ENCODE measurements at places on chromosomes 4 and X.

DNA sequence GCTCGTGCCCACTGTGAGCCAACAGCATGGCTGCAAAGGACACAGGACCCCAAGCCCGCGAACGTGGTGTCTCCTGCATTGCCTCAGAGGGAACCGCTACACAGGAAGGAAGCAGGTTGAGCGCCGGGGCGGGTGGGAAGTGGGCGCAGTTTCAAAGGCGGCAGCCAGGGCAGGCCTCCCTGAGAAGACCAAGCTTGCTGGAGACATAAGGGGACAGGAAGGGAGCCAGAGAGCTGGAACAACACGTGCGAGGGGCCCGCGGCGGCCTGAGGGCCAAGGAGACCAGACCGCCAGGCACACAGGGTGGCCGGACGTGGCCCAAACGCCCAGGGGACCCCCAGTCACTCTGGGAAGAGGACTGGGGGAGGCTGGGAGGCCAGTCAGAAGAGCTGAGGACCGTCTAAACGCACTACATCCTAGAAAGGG, 32.0 kb downstream of the CTBP1 start:
- no peak for DNase-seq

DNA sequence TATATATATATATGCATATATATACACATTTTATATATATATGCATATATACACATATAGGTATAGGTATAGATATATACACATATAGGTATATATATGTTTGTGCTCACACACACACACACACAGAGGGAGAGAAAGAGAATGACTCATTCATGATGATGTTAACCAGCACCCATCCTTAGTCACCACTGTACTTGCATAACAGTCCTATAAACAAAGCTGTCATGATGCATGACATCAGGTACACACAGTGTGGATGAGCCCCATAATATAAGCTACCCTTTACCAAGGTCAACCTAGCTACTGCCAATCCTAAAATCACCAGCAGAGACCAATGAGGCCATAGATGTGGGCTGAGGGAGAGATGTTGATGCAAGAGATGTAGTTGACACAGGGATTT, 1408.0 kb downstream of the RAPGEF2 start:
- no peak for DNase-seq

GRCh38 chr4:124307143-124307542, 405.4 kb downstream of the ANKRD50 start:
- no peak for DNase-seq

- no peak for DNase-seq
Measured at GRCh38 chrX:134075894-134076718, 90.7 kb upstream of the GPC3 start.

GRCh38 chr4:103050736-103051436, 25.7 kb downstream of the SLC9B2 start:
- DNase-seq: no peak

- no peak for DNase-seq
Measured at GRCh38 chrX:69014200-69014599, 151.1 kb downstream of the PJA1 start.

DNA sequence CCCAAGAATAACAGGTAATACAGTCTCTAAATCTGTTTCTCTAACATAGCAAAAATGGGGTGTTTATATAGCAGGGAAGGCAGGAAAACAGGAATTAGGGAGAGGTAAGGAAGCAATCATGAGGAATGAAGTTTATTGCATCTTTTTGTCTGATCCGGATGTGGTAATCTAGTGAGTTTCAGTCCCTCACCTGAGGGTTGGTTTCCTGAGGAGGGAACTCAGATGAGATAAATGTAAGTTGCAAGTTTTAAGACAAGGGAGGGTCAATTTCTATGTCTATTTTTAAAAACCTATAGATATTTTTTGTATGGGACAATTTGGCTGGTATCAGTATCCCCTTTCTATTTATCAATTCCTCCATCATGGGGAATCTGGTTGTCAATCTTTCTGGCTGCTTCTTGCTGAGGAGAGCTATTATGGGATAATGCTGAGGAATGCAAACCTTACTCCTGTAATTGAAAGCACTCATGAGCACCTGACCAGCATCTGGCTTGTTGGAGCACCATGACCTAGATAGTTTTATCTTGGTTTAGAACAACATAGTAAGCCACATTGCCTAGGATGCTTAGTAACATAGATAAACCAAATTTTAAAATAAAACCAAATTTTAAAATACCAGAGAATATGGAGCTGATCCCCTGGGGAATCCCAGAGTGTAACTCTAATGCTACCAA, 130.1 kb downstream of the ADAM29 start:
- DNase-seq: no peak

DNA sequence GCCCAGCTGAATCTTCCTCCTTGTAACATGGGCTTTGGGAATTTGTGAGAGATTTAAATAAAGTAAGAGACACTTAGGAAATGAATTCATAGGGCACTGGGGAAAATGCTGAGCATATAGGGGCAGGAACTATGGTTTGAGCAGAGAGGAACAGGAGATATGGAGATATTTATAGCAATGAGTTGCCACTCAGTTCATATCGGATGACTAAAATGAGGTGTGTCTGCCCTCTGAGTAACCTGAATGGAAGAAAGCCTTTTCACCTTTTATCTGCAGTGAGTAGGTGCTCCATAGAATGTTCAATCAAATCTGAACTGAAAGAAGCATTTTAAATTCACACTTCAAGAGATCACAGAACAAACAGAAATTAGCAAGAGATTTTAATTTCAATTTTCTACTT, 105.7 kb downstream of the CEP44 start:
- DNase-seq: no peak

DNA sequence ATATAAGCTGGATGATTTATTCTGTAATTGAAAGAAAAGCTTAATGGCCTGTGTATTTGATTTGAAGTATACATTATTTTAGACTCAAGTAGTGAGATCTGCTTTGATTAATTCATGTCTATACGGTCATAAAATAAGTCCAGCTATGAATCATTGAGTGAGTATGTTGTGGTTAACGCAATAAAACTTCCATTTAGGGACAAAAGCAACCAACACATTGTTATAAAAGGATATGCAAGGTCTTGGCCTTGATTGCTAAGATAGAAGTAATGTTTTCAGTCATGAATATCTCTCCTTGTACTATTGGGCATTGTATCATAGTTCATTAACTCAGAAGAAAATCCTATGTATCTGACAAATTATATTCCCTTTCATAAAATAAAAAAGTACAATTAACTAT, 162.1 kb downstream of the EPHA5 start:
- DNase-seq: no peak

DNA sequence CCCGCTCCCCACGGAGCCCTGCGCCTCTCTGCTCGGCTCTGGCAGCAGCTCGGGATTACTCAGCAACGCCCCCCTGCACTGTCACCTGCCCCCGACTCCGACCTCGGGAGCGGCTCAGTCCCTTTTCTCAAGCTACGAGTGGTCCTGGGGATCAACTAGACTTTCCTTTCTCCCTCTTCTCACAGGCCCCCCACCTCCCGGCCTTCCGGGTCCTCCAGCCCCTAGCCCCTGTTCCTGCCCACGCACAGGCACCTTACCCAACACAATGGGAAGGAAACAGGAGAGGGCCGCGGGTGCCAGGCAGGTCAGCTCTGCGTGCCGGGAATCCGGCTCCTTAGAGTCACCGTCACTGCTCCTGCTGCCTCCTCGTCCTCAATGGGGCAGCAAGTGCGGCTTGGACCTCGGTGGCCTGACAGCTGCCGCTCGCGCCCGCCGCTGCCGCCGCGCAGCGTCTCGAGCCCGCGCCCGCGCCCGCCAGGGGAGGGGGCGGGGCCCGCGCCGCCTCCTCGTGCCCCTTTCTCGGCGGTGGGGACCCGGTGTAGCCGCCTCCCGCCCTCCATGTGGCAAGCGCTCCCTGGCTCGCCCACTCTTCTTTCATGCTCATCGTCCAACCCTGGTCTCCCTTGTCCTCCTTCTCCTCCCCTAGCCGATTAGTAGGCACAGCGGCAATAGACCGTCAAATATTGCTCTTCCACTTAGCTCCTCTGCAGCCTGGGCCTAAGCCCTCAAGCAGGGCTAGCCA, at the start of gene RAB9B:
TSS of gene RAB9B (minus strand) at position 455 of the 742 bp plus-strand sequence. CDS start 6,473 bp downstream, outside the sequence.
- DNase-seq: peak; percentile 62

GRCh38 chrX:25275159-25275558, 259.4 kb upstream of the ARX start:
- DNase-seq: no peak

GRCh38 chrX:125765347-125765746, 400.7 kb downstream of the DCAF12L2 start:
- DNase-seq: no peak

DNA sequence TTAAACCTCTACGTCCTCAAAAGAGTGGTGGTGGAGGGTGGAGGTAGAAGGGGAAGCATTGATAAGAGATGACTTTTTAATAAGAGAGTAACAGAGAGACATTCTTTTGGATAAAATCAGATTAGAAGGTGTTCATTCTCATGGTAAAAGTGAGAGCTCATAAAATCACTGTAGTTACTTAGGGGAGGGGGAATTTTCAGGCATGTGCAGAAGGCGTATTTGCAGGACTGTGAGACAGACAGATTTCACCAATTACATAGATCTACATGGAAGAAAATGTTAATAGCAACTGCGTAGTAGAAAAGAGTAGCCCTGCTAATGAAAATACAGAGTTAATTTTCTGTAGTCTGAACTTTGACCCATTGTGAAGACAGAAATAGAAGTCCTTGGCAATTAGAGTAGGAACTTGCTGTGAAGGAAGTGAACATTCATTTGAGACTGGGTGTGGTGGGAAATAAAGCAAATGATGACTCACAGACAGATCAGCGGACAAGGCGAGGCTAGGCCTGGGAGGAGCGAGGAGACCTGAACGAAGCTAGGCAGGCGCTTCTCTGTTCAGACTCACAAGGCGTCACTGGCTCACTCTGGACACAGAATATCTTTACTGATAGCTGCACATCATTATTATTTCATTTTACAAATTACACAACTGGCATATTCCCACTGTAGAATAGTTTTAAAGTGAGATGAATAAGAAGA, 57.2 kb upstream of the FAM9C start:
- no peak for DNase-seq

- DNase-seq: no peak
Measured at GRCh38 chr4:87939978-87940690, 35.4 kb upstream of the SPP1 start.

Data from H1 (cell line).